ENCODE measurements at places on chromosomes 3 and 15. TPM values are rescaled to one million over a fixed set of nuclear protein-coding genes. Genes with fewer than 3 reads are reported as not detected.

DNA sequence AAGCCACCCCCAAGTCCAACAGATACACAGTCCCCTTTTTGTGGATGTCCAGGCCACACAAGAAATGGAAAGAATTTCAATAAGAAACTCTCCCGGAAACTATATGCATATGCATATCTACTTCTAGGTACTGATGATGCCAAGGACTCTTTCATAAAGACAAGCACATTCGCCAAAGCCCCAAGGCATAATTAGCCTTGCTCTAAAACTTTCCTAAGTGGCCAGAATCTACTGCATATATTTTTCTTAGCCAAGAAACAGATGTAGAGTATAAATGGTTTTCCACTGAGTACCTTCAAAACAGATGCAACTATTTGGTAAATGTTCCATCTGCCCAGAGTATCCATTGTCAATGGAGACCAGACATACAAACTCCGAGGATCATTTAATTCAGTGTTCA, 73.9 kb downstream of the MAGI1 start:
- H3K36me3 ChIP-seq: no peaks in the 10 kb centered on the region
- no peak overlapping the region for H3K4me3 ChIP-seq
- H3K27me3 ChIP-seq: no peaks in the 10 kb centered on the region
- DNase-seq: no peak
- no peak overlapping the region for H3K27ac ChIP-seq
- no peaks in the 10 kb centered on the region for H3K4me1 ChIP-seq

DNA sequence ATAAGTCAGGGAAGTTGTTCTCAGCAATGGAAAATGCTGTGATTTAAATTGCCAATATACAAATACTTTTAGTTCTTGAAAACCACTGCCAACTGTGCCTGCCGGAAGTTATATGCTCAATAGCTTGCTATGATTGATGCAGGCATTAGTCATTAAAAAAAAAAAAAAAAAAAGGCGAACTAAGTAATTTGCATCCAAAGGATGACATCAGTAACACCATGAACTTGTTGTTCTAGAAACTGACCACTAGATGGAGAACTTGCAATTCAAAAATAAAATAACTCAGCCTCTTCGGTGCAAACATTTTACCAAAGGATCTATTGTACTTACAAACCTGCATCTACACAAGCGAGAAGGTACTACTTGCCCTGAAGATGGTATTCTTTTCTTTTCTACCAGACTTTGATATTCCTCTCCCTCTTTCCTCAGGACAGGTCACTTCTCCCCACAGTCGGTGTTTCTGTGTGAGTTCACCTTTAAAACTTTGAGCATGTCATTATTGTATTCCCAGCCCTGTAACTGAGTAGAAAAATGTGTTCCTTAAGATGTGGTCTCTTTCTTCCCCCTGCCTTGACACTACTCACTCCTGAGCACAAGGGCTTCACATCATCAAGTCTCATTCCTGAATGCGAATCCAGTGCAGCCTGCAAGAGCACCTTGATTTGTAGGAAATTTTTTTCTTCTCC, 115.0 kb upstream of the VEPH1 start:
- DNase-seq: no peak
- no peaks in the 10 kb centered on the region for H3K36me3 ChIP-seq
- H3K27me3 ChIP-seq: no peaks in the 10 kb centered on the region
- no peak overlapping the region for H3K4me3 ChIP-seq
- no peak overlapping the region for H3K27ac ChIP-seq

GRCh38 chr15:61034678-61035291, 194.3 kb downstream of the RORA start:
- H3K36me3 ChIP-seq: no peaks in the 10 kb centered on the region
- DNase-seq: no peak
- H3K4me1 ChIP-seq: no peaks in the 10 kb centered on the region
- peak overlapping the region; percentile 84 for H3K27ac ChIP-seq
- H3K4me3 ChIP-seq: no peak overlapping the region

GRCh38 chr3:3160826-3161225, 18.7 kb downstream of the CRBN start:
- no peak overlapping the region for H3K4me3 ChIP-seq
- H3K27ac ChIP-seq: no peak overlapping the region
- no peaks in the 10 kb centered on the region for H3K27me3 ChIP-seq
- H3K36me3 ChIP-seq: no peaks in the 10 kb centered on the region
- no peaks in the 10 kb centered on the region for H3K4me1 ChIP-seq
- DNase-seq: no peak

GRCh38 chr3:42712344-42712648, 9.7 kb upstream of the HHATL start:
- H3K4me3 ChIP-seq: no peak overlapping the region
- no peak for DNase-seq
- H3K27ac ChIP-seq: no peak overlapping the region
- no peaks in the 10 kb centered on the region for H3K4me1 ChIP-seq

DNA sequence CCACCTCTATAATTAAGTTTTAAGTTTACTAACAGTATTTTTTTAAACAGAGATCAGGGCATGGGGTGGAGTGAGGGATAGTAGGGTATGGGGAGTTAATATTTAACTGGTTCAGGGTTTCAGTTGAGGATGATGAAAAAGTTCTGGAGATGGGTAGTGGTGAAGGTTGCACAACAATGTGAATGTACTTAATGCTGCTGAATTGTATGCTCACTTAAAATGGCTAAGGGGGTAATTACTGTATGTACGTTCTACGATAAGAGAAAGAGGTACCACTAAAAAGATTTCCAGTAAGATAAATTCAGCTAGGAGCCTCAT, 101.4 kb downstream of the TNIK start:
- no peaks in the 10 kb centered on the region for H3K4me1 ChIP-seq
- no peaks in the 10 kb centered on the region for H3K36me3 ChIP-seq
- DNase-seq: no peak
- H3K27ac ChIP-seq: no peak overlapping the region
- H3K27me3 ChIP-seq: no peaks in the 10 kb centered on the region
- H3K4me3 ChIP-seq: no peak overlapping the region

- no peak for DNase-seq
Measured at GRCh38 chr3:33128706-33129105, 14.9 kb downstream of the CRTAP start.

- peak overlapping the region; percentile 79 for H3K27ac ChIP-seq
- no peaks in the 10 kb centered on the region for H3K36me3 ChIP-seq
- no peaks in the 10 kb centered on the region for H3K27me3 ChIP-seq
- no peak overlapping the region for H3K4me3 ChIP-seq
Measured at GRCh38 chr3:62131620-62132019, 241.7 kb downstream of the FEZF2 start.

DNA sequence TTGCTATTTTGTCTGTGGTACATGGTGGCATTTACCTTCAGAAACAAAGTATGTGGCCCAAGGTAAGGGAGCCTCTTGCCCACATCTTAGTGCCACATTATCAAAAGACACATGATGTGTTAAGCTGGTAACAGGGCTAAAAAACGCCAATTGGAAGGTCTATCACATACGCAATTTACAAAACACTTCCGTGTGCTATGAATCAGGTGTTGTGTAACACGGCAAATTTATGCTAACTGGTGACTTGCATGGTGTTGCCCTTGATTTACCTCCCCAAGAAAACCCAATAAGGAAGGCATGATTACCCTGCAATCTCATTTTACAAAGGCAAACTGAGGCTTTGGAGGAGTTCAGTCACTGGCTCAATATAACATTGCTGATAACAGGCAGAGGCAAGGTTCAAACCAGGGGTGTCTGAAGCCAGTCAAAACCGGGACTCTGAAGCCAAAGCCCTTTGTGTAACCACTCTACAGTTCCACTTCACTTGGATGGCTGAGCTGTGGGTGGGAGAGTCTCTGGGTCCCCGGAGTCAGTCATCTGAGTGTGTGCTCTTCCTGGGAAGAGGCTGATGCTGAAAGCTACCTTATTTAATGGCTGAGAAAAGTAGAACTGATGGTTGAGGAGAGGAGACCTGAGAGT, 103.9 kb upstream of the BCL6 start:
- H3K4me1 ChIP-seq: no peaks in the 10 kb centered on the region
- no peak overlapping the region for H3K4me3 ChIP-seq
- no peak overlapping the region for H3K27ac ChIP-seq
- H3K36me3 ChIP-seq: no peaks in the 10 kb centered on the region

DNA sequence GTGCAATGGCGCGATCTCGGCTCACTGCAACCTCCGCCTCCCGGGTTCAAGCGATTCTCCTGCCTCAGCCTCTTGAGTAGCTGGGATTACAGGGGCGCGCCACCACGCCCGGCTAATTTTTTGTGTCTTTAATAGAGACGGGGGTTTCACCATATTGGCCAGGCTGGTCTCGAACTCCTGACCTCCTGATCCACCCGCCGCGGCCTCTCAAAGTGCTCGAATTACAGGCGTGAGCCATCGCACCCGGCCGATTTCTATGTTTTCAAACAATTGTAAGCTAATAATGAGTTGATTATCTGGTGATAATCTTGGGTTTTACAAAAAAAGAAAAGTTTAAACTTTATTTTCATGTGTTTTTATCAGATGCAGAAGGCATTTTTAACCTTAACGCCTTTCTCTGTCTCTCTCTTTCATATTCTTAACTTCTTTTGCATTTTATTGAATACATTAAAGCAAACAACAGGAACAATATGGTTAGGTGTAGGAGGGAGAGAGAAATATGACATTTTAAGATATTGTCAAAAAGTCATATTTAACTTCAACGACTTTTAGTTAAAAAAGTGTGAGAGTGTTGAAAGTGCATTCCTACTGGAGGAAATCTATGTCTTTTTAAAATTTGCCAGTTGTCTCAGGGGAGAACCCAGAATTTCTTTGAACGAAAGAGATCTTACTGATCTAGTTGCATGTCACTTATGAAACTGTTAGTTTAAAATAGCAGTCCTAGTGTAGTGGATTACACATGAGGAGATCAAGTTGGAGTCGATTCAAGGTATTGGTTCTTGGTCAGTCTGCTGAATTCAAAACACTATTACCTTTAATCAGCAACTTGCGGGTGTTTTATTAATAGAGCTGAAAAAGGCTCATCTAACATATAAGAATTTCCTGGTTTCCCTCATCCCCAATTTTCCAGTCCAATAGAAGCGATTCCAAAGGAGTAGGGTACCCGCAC, 3.4 kb upstream of the MEIS2 start:
- H3K27ac ChIP-seq: peak overlapping the region; percentile 97
- H3K4me1 ChIP-seq: no peaks in the 10 kb centered on the region
- H3K36me3 ChIP-seq: no peaks in the 10 kb centered on the region
- peak; percentile 29 for DNase-seq

- no peak overlapping the region for H3K4me3 ChIP-seq
- H3K4me1 ChIP-seq: no peaks in the 10 kb centered on the region
- no peak for DNase-seq
- no peaks in the 10 kb centered on the region for H3K36me3 ChIP-seq
Measured at GRCh38 chr3:26588931-26589330, 33.6 kb upstream of the LRRC3B start.

GRCh38 chr3:150721285-150722130, 17.8 kb upstream of the ERICH6 start:
- H3K27ac ChIP-seq: peak overlapping the region; percentile 63
- peak overlapping the region; percentile 19 for H3K4me3 ChIP-seq
- no peaks in the 10 kb centered on the region for H3K27me3 ChIP-seq
- H3K4me1 ChIP-seq: no peaks in the 10 kb centered on the region
- no peak for DNase-seq

DNA sequence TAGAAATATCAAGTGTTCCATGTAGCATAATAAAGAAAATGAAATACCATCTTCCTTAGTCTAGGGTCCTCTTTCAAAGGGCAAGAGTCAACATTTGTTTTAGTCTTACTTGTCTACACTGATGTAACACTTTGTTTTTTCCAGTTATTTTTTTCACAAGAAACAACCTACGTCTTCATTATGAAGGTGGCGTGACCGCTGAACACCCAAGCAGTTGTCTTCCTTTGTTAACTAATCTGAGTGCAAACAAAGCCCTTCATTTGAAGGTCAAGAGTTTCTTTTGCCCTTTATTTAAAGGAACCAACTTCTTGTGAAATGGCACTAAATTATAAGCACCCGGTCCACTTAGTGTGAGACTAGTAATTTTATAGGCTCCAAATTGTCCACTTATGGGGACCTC, 73.2 kb downstream of the CD47 start:
- H3K36me3 ChIP-seq: no peaks in the 10 kb centered on the region
- no peak for DNase-seq
- H3K4me1 ChIP-seq: no peaks in the 10 kb centered on the region
- H3K27ac ChIP-seq: no peak overlapping the region

- DNase-seq: no peak
- no peak overlapping the region for H3K27ac ChIP-seq
- no peaks in the 10 kb centered on the region for H3K36me3 ChIP-seq
- no peaks in the 10 kb centered on the region for H3K4me1 ChIP-seq
Measured at GRCh38 chr15:39413558-39413957, 167.3 kb upstream of the THBS1 start.

DNA sequence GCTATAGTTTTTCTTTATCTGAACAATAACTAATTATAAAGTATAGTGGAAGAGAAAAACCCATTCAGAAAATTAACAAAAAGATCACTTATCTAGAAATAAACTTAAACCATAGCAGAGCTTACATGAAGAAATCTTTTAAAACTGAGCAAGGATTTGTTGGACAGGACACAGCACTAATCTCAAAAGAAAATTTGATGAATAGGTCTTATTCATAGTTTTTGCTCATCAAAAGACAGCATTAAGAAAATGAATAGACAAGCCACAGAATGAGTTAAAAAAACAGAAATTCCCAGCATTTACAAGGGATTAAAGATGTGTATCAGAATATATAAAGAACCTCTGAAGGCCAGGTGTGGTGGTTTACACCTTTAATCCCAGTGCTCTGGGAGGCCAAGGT, 29.5 kb downstream of the PIK3CA start:
- H3K4me1 ChIP-seq: peaks cover 23% of the 10 kb centered on the region
- no peaks in the 10 kb centered on the region for H3K27me3 ChIP-seq
- H3K27ac ChIP-seq: peak overlapping the region; percentile 33
- no peak for DNase-seq

- H3K27ac ChIP-seq: no peak overlapping the region
- DNase-seq: no peak
- no peak overlapping the region for H3K4me3 ChIP-seq
- no peaks in the 10 kb centered on the region for H3K27me3 ChIP-seq
- H3K36me3 ChIP-seq: no peaks in the 10 kb centered on the region
Measured at GRCh38 chr3:16182183-16182582, 7.7 kb downstream of the GALNT15 start.

DNA sequence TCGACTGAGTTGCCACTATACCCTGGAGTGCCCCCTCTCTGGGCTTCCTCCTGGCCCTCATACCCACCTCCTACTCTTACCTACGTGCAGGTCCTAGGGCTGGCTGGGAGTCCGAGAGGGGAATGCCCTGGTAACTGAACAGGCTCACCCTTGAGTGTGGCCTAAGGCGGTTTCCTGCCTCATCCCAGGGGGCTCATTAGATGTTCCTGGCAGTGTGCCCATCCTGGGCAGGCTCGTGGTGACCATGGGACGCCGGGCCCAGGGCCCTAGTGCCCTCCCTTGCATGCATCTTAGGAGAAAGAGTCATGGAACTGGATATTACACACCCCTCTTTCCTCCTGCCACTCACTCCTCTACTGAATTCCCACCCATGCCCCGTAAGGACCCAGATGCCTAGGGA, 2.8 kb downstream of the SEMA4B start:
- no peaks in the 10 kb centered on the region for H3K36me3 ChIP-seq
- H3K4me3 ChIP-seq: no peak overlapping the region
- no peak overlapping the region for H3K27ac ChIP-seq
- H3K27me3 ChIP-seq: no peaks in the 10 kb centered on the region

RBMS3 gene
- total RNA-seq: 73.7 TPM

ZNF197 gene
- total RNA-seq: 25.7 TPM

GOLGA8S gene
- not detected for total RNA-seq

LRRC28 gene
- total RNA-seq: 38.3 TPM

ZKSCAN7 gene
- 3.9 TPM for total RNA-seq

WDR72 gene
- total RNA-seq: 2.8 TPM

BFSP2 gene
- not detected for total RNA-seq

STRIT1 gene
- not detected for total RNA-seq
